Activated T-helper 17 cell treated with anti-CD3 and anti-CD28 coated beads, Interleukin-2, amount 50 U/mL, for 72 hours (primary cell): ENCODE measurements at places on chromosomes 7 and 10. TPM values are rescaled to one million over a fixed set of nuclear protein-coding genes. Genes with fewer than 3 reads are reported as not detected.

ENTPD1 gene
- total RNA-seq, result 36.3 TPM

DNA sequence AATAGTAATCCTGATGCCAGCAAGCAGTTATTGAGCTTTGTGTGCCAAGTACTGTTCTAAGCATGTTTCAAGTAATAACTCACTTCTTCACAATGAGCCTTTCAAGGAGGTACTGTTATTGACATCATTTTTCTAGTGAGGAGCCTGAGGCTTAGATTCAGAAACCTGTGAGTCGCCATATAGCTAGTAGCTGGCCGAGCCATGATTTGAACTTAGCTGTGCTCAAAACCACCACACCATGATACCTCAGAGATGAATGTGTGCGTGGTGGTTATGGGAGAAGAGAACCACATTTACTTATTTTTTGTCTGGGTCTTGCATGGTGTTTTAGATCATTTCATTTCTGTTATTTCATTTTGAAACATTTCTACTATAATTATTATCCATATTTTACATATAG is 578.9 kb downstream of the AUTS2 start:
- ATAC-seq, result peak; percentile 89

DNA sequence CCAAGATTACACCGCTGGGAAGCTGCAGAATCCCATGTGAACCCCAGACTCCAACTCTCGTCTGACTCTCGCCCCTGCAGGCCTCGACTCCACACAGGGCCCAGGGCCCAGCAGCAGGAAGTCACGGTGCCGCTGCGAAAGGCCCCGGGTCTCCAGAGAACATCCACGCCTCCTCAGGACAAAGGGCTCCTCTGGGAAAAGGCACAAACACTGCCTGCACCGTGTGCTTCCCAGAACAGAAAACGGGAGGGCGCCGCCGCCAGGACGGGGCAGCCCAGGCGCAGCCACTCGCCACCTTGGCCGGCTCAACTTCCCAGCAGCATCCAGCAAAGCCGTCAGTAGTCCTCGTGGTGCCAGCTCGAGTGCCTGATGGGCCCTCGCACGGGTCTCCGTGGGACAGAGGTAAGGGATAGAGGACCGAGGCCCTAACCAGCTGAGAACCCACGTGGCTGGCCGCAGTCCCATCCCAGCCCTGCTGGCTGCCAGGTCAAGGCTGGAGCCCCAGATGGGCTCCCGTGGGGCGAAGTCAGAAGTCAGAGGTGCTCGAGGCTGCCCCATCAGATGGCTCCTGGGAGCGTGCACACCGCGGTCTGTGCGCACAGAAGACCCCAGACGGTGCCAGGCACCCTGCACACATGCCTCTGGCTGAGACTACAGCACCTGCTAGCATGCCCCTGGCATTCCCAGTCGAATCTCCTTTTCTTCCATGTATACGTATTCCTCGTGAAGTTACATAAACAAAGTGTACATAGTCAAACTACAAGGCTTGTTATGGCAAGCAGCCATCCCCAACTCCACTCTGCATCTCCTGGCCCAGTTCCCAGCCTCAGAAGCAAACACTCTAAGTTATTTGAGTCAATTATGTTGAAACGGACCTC is 60.2 kb downstream of the MAD1L1 start:
- ATAC-seq, result no peak

DNA sequence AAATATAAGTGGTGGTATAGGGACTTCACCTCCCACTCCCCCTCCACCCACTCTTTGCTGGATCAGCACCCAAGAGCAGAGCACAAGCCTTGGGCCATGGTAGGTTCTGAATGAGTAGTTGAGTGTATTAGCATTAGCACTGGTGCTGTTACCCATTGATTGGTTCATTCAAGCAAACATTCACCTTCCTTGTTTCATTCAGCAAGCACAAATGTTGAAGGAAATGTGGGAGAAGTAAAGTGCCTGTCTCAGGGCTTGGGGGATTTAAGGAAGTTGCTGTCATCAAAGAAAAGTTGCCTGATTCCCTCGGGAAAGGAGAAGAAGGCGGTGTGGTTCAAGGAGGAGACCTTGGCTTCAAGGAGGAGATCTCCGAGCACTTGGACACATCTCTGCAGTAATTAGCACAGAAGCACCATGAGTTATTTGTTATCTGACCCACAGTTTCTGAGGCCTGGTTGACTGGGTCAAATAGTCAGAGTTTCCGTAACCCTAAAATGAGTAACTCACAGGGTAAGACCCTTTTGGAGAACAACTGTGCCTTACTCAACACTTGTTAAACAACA is 17.3 kb downstream of the IL2RA start:
- peak; percentile 70 for ATAC-seq

DNA sequence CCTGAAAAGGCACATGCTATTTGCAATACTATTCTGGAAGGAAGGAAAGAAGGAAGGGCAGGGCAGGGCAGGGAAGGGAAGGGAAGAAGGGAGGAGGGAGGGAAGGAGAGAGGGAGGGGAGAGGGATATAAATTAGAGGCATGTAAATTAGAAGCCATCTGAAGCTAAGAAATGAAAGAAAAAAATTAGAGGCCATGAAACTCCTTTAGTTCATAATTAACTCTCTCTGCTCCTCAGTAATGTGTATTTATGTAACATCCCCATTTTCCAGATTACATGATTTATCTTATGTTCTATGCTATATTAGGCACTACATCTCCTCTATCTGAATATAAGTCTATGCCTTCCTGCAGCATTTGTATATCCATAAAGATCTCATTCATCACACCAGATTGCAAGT is 12.7 kb upstream of the JCAD start:
- no peak for ATAC-seq

DNA sequence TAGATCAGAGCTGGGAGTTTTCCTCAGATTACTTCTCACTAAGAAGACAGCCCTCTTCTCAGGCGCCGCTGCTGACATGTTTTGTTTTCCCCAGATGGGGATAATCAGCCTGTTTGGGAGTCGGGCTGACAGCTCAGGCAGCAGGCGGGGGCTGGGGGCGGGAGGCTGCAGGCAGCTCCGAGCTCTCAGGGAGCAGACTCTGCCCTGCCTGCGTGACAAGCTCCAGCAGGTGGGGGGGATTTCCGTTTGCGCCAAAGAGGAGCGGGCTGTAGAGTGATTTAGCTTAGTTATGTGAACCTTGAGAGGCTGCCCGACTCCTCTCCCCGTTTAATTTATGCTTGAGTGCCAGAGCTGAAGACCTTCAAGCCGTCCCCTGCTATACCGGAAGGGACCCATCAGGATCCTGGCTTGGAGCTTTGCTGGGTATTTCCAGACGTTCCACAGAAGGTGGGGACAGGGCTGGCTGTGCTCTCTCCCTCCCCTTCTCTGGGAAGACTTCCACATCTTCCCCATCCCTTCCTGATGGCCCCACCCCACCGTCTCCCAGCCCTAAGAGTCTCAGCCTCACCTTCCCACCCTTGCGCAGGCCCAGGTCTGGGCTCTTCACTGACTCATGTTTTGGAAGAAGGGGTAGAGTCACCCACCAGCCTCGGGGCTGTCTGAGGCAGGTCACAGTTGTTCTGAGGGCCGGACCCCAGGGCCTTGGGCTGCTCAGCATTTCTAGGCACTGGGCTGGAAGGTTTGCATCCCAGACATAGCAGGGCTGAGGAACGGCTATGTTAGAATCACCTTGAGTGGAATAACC is 24.7 kb upstream of the ADCYAP1R1 start:
- no peak for ATAC-seq

DNA sequence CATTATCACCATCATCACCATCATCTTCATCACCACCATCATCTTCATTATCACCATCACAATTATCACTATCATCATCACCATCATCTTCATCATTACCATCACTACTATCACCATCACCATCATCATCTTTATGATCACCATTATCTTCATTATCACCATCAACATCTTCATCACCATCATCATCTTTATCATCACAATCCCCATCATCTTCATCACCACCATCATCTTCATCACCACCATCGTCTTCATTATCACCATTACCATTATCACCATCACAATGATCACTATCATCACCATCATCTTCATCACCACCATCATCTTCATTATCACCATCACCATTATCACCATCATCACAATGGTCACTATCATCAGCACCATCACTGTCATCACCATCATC is 621.1 kb downstream of the PTPRN2 start:
- ATAC-seq, result no peak

- peak; percentile 97 for ATAC-seq
Observed at GRCh38 chr10:86376852-86377796, 10.5 kb upstream of the GRID1 start.

- ATAC-seq, result peak; percentile 70
Observed at GRCh38 chr7:36287371-36288241, 102.1 kb upstream of the ANLN start.

DNA sequence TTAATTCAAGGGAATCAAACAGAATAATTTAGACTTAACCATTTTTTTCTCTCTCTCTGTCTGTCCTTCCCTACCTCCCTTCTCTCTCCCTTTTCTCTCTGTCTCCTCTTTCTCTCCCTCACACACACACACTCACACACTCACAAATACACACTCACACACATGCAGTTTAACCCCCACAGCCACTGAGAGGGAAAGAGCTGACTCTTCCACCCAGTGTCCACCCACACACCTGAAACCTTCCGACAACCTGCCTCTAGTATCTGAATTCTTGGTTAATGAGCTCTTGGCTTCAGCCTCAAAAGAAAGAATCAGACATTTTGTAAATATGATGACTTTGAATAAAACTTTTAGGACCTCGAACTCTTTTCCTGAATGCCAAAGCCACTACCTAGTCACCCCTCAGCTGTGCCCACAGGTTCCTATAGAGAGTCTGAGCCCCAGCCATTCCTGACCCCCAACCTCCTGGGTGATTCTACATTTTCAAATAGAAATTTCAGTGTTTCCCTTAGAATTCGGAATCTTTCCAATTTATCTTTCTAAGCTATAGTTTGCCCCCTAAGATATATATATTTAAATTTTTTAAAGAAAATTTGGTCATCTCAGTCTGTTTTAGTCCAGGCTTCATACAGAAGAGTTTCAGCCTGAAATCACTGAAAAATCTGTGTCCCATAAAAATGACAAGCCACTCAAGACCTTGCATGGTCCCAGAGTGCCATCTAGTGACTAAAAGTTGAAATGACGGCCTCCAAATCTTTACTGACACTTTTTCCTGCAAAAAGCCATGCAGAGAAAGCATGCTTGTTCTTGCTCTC is 202.8 kb downstream of the IPMK start:
- peak; percentile 28 for ATAC-seq

GRCh38 chr10:77915319-77916105 is 11.0 kb downstream of the DLG5 start:
- ATAC-seq, result no peak

GRCh38 chr10:75788394-75789205 is 357.2 kb downstream of the LRMDA start:
- ATAC-seq, result no peak

- no peak for ATAC-seq
Observed at GRCh38 chr7:31734456-31734855, 47.4 kb downstream of the PPP1R17 start.

GRCh38 chr7:38660427-38661099 is 29.4 kb upstream of the AMPH start:
- peak; percentile 61 for ATAC-seq

DNA sequence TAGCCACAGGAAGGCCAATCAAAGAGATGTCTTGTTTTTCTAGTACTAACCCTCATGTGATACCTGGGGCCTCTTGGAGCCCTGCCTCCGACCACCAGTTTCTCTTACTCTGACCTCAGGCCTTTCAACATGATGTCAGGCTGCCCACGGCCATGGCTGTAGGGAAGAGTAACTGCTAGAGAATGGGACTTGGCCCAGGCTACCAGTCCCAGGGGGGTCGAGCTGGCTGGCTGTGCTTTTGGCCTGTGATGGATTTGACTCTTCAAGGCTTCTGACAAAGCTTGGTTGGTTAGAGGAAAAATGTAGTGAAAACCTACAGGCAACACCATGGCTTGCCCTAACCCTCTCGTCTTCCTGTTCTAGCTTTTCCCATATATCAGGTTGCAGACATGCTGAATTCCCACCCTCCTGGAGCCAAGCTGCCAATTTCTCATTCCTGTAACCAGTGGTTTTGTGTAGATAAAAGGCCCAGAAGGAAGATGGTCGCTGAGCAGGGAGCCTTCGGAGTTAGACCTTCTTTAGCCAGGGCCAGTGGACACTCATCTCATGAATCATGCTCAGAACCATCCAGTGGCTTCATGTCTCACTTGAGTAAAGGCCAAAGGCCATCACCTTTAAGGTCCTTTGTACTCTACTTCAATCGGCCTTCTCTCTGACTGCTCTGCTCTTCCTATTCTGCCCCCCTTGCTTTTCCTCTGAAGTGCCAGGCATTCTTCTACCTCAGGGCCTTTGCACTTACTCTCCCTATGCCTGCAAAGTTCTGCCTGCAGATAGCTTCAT is 19.7 kb downstream of the SUFU start:
- ATAC-seq, result peak; percentile 82
